NCI-H2171 treated with DMSO at 0.1 percent for 48 hours (cell line): ENCODE measurements at places on chromosomes 11 and 22.

DNA sequence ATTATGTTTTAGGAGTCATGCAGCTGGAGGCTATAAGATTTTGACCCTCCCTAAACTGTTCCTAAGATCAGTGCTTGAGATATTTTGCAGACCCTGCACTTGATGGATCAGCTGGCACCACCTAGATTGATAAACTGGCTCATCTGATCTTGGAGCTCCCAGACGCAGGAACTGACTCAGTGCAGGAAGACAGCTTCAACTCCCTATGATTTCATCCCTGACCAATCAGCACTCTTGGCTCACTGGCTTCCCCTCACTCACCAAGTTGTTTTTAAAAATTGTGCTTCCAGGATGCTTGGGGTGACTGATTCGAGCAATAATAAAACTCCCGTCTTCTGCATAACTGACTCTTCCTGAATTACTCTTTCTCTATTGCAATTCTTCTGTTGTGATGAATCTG lies 637.5 kb upstream of the FAT3 start:
- no peak for DNase-seq

- peak; percentile 66 for DNase-seq
Measured at GRCh38 chr11:47148903-47149531, 27.7 kb downstream of the ARFGAP2 start.

GRCh38 chr11:88042238-88042637 lies 133.0 kb downstream of the RAB38 start:
- no peak for DNase-seq

DNA sequence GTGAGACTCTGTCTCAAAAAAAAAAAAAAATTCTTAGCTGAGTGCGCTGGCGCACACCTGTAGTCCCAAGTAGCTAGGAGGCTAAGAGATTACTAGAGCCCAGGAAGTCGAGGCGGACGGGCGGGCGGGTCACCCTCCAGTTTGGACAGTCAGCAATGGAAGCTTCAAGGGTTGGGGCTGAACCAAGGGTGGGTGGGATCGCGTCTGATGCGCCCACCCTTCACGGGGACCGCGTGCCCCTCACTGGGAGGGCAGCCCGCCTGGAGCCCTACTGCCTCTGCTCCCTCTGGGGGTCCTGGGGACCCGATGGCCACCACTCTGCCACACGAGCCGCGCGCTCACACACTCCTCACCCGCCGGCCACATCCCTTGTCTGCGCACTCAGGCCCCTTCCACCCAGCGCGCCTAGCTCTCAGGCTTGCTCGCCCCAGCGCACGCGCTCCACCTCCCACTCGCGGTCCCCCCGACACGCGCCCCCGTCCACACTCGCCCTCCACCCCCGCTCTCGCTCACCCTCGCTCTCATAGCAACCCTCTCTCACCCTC lies 494 bp downstream of the CHID1 start:
- DNase-seq = no peak

DNA sequence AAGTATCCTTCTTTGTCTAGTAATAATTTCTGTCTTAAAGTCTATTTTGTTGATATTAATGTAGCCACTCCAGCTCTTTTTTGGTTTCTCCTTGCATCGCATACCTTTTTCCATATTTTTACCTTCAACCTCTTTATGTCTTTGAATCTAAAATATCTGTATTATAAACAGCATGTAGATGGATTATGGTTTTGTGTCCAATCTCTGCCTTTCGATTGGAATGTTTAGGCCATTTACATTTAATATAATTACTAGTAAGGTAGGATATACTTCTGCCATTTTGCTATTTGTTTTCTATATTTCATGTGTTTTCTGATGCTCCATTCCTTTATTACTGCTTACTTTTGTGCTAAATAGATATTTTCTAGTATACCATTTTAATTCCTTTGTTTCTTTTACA lies 39.5 kb downstream of the TMPRSS5 start:
- no peak for DNase-seq
